Lower lobe of right lung (tissue), 2 donors: ENCODE measurements at places on chromosomes 12 and 14.

- H3K4me1 ChIP-seq, result no peaks in the 10 kb centered on the region
- H3K27me3 ChIP-seq, result no peaks in the 10 kb centered on the region
- no peak for DNase-seq
- no peak overlapping the region for H3K4me3 ChIP-seq
- H3K27ac ChIP-seq, result no peak overlapping the region
- peaks cover 24% of the 10 kb centered on the region for H3K36me3 ChIP-seq
These were observed 36.6 kb downstream of the DCAF4 start for GRCh38 chr14:72962829-72963312.

GRCh38 chr14:54362759-54363437 lies 33.9 kb upstream of the CDKN3 start:
- no peak for DNase-seq
- H3K4me3 ChIP-seq, result no peak overlapping the region
- peaks cover 46% of the 10 kb centered on the region for H3K4me1 ChIP-seq
- no peak overlapping the region for H3K27ac ChIP-seq

DNA sequence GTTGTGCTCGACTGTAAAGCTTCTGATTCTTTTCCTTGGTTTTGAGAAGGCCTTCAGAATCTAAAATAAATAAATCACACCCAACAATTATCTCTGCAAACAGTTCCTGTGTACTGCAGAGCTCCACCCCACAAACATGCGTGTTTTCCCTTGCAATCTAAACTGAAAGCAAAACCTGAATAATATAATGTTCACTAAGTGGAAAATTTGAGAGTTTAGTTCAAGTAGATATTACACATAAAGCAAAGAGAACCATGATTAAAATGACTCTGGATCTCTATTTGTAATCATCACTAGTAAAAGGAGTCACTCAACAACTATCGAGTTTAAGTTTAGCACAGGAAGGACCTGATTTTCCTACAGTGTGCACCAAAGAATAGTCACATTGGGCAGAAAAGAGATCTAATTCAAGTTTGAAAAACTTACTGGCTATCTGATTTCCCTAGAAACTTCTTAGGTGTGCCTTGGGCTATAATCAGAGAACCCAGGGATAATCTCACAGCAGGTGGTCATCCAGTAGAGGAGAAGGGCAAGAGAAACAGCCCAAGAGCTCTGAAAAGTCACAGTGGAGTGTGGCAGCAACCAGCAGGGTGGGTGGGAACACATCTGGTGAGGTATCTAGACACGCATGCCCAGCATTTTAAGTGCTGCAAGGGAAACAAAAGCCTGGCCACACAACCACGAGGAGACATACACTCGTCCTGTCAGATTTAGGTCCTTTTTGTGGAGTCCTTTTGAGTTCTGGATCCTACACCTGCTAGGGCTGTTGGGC lies 25.4 kb downstream of the ATG14 start:
- DNase-seq, result no peak
- H3K4me3 ChIP-seq, result no peak overlapping the region
- peaks cover 86% of the 10 kb centered on the region for H3K36me3 ChIP-seq
- H3K27ac ChIP-seq, result peak overlapping the region; percentile 21

DNA sequence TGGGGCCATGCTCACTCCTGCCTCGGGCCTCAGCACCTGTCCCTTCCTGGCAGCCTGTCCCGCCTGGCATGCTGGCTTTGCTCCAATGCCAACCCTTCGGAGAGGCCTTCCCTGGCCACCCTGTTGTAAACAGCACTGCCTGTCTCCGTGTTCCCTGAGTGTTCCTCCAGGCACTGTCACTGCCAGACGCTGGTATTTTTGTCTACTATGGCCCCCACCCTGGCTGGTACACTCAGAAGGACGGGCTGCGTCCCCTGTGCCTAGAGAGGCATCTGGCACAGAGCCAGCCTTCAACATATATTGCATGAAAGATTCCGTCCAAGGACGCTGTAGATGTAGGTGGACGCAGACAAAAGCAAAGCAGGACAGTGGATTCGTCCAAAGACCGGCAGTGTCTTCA lies 2.7 kb upstream of the ASPG start:
- peaks cover 29% of the 10 kb centered on the region for H3K27me3 ChIP-seq
- peak; percentile 66 for DNase-seq
- H3K36me3 ChIP-seq, result no peaks in the 10 kb centered on the region

DNA sequence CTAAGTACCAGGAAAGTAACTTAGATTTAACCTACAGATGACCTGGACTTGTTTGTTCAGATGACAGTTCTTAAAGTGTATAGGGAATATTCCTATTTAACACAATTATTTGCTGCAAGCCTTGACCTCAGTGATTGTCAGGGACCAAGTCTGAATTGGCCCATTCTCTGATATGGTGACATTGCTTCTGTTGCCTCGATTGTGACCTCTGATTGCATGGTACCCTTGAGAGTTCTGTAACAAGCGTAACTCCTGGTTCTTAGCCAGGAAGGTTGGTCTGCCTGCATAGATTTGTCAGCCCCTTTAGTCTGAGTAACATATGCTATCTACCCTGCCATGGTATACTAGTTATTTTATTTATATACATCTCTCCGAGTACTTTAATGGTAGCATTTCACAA lies 93.8 kb upstream of the ALX1 start:
- H3K4me3 ChIP-seq, result no peak overlapping the region
- H3K27ac ChIP-seq, result no peak overlapping the region
- no peak for DNase-seq
- no peaks in the 10 kb centered on the region for H3K36me3 ChIP-seq
- no peaks in the 10 kb centered on the region for H3K4me1 ChIP-seq
- no peaks in the 10 kb centered on the region for H3K27me3 ChIP-seq

DNA sequence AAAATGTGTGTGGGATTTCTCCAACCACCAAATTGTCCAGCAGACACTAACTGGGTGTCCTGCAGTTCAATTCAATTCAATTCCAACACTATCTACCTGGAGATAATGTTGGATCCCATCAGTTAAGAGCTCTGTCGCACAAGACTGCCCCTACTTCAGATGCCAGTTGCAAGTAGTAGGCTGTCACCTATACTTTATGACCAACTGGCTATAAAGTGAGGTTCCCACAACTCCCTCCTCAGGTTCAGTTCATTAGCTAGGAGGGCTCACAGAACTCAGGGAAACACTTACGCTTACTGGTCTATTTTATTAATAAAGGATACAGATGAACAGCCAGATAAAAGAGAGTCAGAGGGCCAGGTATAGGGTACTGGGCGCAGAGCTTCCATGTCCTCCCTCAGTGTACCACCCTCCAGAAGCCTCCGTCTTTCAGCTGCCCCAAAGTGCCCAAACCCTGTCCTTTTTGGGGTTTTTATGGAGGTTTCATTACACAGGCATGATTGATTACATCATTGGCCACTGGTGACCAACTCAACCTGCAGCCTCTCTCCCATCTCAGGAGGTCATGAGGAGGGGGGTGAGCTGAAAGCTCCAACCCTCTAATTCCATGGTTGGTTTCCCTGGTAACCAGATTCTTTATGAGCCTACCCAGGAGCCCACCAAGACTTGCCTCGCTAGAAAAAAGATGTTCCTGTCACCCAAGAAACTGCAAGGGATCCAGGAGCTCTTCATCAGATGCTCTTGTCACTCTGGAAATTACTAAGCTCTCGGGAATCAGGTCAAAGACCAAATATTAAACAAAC lies 7.5 kb upstream of the SERPINA5 start:
- no peak overlapping the region for H3K4me3 ChIP-seq
- peaks cover 4% of the 10 kb centered on the region for H3K4me1 ChIP-seq

DNA sequence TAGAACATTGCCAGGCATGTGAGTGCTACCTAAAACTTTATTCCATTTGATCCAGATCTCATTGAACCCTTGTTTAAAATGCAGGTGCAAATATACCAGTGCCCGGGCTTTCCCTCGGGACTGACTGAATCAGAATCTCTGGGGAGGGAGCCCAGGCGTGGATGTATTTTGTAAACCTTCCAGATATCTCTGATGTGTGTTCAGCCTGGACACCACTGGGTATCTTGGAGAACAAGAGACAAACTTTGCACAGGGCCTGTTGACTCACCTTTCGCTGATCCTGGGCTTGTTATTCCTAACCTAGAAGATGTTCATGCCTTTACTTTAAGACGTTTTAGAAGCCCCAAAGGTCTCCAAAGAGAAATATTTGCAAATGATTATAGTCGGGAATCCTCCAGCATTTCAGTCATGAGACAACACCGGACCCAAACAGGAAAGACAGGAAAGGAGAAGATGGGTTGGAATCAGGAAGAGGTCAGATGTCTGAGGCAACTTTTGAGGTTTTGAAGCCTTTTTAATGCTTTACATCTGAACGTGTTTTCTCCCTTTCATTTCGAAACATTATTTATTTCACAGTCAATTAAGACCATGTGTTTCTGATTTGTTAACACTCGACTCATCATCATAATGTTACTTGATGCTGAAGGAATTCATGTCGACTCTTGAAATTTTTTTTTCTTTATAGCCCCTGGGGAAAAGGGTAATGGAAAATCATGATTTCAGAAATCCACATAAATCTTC lies 118.6 kb downstream of the PLXNC1 start:
- H3K36me3 ChIP-seq, result no peaks in the 10 kb centered on the region
- H3K27ac ChIP-seq, result peak overlapping the region; percentile 67
- no peak overlapping the region for H3K4me3 ChIP-seq
- H3K4me1 ChIP-seq, result peaks cover 56% of the 10 kb centered on the region
- DNase-seq, result no peak
- no peaks in the 10 kb centered on the region for H3K27me3 ChIP-seq

GRCh38 chr14:73712071-73712506 lies 2.1 kb downstream of the PNMA1 start:
- peaks cover 34% of the 10 kb centered on the region for H3K4me1 ChIP-seq
- H3K27me3 ChIP-seq, result no peaks in the 10 kb centered on the region
- H3K27ac ChIP-seq, result peak overlapping the region; percentile 86
- H3K4me3 ChIP-seq, result peak overlapping the region; percentile 88

GRCh38 chr12:102629262-102629888 lies 149.0 kb upstream of the IGF1 start:
- DNase-seq, result no peak
- H3K4me3 ChIP-seq, result no peak overlapping the region
- no peaks in the 10 kb centered on the region for H3K27me3 ChIP-seq
- no peaks in the 10 kb centered on the region for H3K4me1 ChIP-seq
- no peak overlapping the region for H3K27ac ChIP-seq

GRCh38 chr14:37597914-37598746 lies 2.7 kb downstream of the TTC6 start:
- DNase-seq, result peak; percentile 81
- H3K27me3 ChIP-seq, result peaks cover 90% of the 10 kb centered on the region
- no peaks in the 10 kb centered on the region for H3K36me3 ChIP-seq
- H3K27ac ChIP-seq, result peak overlapping the region; percentile 81
- peak overlapping the region; percentile 51 for H3K4me3 ChIP-seq
- H3K4me1 ChIP-seq, result peaks cover 38% of the 10 kb centered on the region

- H3K4me3 ChIP-seq, result no peak overlapping the region
- H3K27ac ChIP-seq, result no peak overlapping the region
- H3K4me1 ChIP-seq, result no peaks in the 10 kb centered on the region
- no peaks in the 10 kb centered on the region for H3K27me3 ChIP-seq
- no peak for DNase-seq
- no peaks in the 10 kb centered on the region for H3K36me3 ChIP-seq
These were observed 1502.6 kb upstream of the FLRT2 start for GRCh38 chr14:84027351-84027750.
